ENCODE measurements at places on chromosomes 4 and X. TPM values are rescaled to one million over a fixed set of nuclear protein-coding genes. Genes with fewer than 3 reads are reported as not detected.

DNA sequence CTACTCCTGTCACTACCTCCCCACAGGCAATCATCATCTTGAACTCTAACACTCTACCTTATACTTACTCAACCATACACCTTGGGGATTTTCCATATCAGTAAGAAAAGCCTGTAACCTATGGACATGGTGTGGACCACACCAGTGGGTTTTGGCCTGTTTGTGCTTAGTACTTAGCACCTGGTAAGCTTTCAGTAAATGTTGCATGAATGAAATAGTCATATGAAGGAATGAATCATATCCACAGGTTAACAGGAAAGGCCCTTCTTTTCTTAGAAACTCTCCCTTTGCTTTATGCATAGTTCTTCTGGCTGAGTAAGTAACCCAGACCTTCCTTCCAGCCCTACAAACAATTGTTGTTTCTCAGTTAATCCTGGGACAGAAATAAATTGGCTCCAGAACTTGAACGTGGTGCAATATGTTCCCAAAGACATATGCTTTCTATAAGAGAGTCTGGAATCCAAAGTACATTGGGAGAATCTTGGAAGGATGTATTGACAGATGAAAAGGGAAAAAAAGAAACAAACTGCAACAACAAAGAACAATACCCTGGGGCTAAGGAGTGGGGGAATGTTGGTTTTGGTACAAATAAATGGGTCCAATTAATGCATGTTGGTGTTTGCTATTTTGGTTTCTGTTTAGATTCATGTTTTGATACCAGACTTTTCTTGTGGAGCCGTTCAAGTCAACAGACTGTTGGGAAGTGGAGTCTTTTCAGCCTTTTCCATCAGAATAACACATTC is 27.8 kb downstream of the RASL11B start:
- DNase-seq, result no peak

- DNase-seq, result no peak
These were observed 3.0 kb upstream of the ARMCX4 start for GRCh38 chrX:101482296-101482695.

DNA sequence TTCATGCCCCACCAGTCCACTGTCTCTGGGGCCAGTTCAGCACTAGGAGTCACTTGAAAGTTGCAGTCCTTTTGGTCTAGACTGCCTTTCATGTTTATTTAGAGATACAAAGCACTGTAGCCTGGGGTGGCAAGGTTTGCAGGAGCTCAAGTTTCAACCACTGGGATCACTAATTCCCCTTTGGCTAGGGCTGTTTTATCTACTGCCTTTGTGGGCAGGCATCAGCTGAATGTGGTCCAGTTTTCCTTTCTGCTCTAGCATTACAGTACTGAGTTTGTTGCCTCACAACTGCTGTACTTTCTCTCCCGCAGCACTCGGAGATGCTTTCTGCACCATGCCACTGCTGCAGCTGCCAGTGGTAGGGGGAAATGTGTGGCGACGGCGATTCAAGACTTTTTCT is 222.3 kb upstream of the HDX start:
- no peak for DNase-seq

GRCh38 chr4:42541647-42542046 is 115.3 kb downstream of the ATP8A1 start:
- no peak for DNase-seq

Gene RAB33A
- total RNA-seq, result not detected

- no peak for DNase-seq
These were observed 110.0 kb downstream of the IRF2 start for GRCh38 chr4:184364100-184364921.

GRCh38 chr4:3285558-3286334 is 7.1 kb upstream of the RGS12 start:
- DNase-seq, result peak; percentile 88

Gene FRG2
- total RNA-seq, result not detected

Gene TBL1X
- total RNA-seq, result 31.7 TPM

DNA sequence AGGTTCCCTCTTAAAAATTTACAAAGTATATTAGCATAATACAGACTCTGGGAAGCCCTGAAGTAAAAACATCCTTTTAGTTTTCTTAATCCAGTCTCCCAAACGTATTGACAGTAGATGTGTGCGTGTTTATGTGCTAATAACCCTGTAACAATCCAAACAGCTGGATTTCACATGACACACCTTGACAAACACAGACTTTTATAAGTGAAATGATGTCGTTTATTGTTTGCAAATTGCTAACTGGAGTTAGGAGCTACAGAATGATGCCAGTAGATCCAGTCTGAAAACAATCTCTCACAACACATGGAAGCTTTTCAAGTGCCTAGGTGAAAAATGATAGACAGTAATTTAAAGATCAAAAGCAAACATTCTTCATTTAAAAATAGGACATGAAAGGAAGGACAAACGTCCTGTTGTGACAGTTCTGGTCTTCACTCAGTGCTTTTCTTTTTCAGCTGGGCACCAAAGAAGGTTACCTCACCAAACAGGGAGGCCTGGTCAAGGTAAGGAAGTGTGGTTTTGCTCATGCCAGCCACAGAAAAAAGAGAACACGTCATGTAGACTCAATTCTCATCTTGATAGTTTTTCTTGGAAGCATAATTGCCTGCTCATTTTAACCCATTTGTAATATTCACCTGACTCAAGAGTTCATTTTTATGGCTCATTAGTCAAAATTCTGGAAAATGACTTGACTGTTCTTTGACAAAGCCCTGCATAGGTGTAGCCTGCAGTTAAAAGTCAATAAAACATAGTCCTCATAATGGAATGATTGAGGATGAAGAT is 32.9 kb downstream of the LAMTOR3 start:
- no peak for DNase-seq

- no peak for DNase-seq
These were observed 118.0 kb upstream of the GIMD1 start for GRCh38 chr4:106486533-106486932.

Gene STPG2
- 0.27 TPM for total RNA-seq

GRCh38 chr4:85555206-85555605 is 80.3 kb downstream of the ARHGAP24 start:
- DNase-seq, result no peak

DNA sequence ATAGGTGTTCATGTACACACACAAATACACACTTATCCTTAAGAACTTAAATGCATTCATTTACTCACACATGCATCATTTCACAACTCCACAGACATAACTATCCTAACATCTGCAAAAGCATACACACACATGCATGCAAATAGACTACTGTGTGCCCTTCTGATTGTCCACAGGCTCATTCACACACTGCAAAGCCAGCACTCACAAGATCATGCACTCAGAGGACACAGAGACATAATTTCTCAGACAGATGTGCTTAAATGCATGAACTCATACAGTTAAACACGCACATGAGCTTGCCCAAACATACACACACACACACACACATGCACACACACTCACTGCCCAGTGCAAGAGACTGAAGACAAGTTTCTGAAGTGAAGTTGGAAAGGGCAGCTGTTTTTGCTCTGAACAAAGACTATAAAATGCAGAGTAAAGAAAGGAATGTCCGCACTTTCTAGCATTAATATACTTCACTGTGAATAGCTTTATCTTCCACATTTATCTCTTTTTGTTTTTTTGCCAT is 1018.0 kb upstream of the HS3ST1 start:
- no peak for DNase-seq

- DNase-seq, result no peak
These were observed 152.2 kb downstream of the STK32B start for GRCh38 chr4:5203309-5203992.

DNA sequence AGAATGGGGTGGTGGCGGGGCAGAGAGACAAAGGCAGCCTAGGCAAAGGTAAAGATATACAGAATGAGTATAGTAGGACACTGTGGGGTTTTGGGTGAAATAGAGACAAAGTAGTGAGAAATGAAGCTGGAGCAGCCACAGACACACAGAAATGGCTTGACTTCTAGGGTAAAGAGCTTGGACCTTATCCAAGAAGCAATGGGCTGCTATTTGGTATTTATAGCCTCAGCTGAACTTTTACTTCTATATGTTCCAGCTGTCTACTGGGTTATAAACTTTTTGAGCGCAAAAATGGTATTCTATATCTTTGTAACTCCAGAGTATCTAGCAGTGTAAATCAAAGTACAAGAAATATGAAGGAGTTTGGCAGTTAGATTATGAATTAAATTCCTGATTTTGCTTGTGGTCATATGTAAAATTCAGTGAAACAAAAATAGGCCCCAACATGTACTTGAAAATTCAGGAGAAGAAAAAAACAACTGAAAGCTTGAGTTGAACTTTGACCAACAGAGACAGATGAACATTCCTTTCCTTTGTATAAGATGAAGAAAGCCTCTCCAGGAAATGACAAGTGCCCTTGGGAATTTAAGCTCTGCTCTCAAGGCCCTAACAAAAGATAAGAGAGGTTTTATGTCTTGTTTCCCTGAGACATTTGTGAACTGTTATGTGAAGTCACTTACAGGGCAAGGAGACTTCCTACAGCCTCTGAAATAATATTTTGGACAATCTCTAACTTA is 354.1 kb downstream of the CHIC1 start:
- no peak for DNase-seq

Gene CT45A8
- not detected for total RNA-seq

DNA sequence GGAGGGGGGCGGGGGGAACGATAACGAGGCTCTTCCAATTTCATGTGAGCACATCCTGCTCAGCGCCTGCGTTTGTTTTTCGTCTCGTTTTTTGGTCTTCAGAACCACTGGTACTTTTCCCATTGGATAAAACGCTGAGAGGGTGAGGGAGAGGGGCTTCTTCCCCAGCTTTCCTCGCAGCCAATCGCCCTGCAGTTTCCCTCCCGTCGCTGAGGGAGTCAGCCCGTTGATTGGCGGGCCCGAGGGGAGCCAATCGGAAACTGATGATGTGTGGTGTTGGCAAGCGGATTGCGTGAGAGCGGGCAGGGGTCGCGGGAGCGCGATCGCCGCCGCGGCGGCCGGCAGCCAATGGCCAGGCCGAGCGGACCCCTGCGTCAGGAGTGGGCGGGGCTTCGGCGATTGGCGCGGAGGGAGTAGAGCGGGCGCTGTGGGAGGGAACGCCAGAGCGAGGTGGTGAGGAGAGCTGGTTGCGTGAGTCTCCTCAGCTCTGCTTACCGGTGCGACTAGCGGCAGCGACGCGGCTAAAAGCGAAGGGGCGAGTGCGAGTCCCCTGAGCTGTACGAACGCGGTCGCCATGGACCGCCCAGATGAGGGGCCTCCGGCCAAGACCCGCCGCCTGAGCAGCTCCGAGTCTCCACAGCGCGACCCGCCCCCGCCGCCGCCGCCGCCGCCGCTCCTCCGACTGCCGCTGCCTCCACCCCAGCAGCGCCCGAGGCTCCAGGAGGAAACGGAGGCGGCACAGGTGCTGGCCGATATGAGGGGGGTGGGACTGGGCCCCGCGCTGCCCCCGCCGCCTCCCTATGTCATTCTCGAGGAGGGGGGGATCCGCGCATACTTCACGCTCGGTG is at the start of gene TSPYL2:
Gene TSPYL2, plus strand, starts transcription at position 443 of the 848 bp plus-strand sequence. Its CDS starts 132 bp downstream, at position 575.
- DNase-seq, result peak; percentile 98

- DNase-seq, result peak; percentile 68
These were observed 21.5 kb downstream of the RTL5 start for GRCh38 chrX:72110051-72110875.

Gene FRAS1
- 5.3 TPM for total RNA-seq

Gene HSD17B13
- 0.55 TPM for total RNA-seq

DNA sequence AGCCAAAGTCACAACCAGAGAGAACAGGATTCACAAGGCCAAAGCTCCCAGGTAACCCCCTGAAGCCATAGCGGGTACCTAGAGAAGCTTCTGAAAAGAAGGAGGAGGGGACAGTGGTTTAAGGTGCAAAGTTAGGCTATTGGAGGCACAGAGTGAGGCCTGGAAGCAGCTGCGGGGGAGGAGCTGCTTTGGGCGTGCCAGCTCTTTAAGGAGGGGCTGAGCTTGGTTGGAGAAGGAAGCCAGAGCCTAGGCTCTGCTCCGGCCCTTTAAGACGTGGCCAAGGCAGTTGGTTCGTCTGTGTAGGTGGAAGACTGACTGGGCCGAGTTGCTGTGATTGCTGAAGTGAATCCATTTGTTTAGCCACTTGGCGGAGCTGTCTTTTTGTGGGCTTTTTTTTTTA is 1.5 kb downstream of the KLF8 start:
- peak; percentile 55 for DNase-seq

DNA sequence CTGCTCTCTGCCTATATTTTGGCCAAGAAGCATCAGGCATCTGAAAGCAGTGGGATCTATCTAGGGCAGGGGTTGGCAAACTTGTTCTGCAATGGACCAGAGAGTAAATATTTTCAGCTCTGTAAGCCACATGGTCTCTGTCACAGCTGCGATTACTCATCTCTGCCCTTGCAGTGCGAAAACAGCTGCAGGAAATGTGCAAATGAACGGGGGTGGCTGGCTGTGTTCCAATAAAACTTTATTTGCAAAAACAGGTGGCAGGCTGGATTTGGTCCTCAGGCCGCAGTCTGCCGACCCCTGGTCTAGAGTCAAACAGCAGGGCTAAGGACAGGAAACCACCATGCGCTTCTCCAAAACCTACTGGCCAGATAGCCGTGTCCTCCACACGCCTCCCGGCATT is 48.6 kb downstream of the ACOX3 start:
- DNase-seq, result no peak

DNA sequence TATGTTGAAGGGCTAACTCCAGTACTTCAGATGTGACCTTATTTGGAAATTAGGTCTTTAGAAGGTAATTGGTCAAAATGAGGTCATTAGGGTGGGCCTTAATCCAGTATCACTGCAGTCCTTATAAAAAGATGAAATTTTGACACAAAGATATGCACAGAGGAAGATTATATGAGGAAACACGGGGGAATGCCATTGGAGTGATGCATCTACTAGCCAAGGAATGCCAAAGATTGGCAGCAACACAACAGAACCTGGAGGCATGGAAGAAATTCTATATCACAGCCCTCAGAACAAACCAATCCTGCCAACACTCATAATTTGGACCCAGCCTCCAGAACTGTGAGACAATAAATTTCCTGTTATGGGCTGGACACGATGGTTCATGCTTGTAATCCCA is 17.6 kb downstream of the TRIM61 start:
- no peak for DNase-seq

GRCh38 chrX:123256378-123256777 is 72.3 kb downstream of the GRIA3 start:
- no peak for DNase-seq

DNA sequence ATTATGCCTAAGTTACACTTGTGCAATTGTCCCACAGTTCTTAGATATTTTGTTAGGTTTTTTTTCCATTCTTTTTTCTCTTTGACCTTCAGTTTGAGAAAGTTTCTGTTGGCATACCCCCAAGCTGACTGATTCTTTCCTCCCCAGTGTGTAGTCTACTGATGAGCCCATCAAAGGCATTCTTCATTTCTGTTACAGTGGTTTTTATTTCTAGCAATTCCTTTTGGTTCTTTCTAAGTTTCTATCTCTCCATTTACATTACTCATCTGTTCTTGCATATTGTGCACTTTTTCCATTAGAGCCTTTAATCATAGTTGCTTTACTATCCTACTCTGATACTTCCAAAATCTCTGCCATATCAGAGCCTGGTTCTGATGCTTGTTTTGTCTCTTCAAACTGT is 31.9 kb downstream of the CASP6 start:
- DNase-seq, result no peak

Gene SNCA
- 17.5 TPM for total RNA-seq

DNA sequence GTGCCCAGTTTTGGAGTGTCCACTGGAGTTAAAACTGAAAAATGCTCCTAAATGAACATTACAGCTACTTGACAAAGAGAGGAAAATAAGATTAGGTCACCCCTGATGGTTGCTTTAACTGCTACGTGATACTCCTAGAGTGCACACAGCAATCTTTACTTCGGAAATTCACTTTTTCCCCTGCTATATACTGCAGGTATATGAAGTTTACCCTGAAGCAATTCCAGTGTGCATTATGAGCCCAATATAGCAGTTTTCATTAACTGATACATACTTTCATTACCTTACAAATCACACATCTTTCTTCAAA is 773 bp upstream of the ZNF827 start:
- DNase-seq, result no peak
